ENCODE measurements at places on chromosomes 16 and 17.

- DNase-seq, result no peak
Measured at GRCh38 chr16:65889533-65889966, 476.9 kb upstream of the CDH5 start.

GRCh38 chr17:57045868-57046704 lies 39.0 kb upstream of the AKAP1 start:
- no peak for DNase-seq

DNA sequence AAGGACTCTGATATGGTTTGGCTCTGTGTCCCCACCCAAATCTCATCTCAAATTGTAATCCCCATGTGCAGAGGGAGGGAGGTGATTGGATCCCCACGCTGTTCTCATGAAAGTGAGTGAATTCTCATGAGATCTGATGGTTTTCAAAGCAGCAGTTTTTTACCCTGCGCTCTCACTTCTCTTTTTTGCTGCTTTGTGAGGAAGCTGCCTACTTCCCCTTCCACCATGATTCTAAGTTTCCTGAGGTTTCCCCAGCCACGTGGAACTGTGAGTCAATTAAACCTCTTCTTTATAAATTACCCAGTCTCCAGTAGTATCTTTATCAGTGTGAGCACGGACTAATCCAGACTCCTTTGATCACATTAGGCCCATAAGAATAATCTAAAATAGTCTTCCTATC lies 719.7 kb upstream of the CDH8 start:
- DNase-seq, result no peak

GRCh38 chr16:25066747-25067631 lies 44.6 kb upstream of the LCMT1 start:
- peak; percentile 70 for DNase-seq

- DNase-seq, result no peak
Measured at GRCh38 chr16:66900721-66901441, 17.8 kb downstream of the CDH16 start.

DNA sequence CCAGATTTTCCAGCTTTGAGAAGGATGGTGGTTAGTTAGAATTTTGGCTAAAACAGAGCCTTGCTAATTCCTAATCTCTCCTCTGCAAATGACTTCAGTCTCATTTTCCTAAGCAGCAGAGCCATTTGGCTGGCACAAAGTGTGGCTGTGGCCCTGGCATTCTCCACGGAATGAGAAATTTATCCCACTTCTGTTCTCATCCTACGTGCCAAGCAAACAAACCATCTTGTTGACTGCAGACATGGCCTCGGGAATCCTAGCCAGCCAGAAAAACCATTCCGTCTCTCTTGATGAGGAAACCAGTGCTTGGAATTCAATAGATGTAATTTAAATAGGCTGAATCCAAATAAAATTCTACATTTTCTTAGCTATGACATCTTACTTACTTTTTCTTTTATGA lies 34.1 kb upstream of the ELAC2 start:
- no peak for DNase-seq

DNA sequence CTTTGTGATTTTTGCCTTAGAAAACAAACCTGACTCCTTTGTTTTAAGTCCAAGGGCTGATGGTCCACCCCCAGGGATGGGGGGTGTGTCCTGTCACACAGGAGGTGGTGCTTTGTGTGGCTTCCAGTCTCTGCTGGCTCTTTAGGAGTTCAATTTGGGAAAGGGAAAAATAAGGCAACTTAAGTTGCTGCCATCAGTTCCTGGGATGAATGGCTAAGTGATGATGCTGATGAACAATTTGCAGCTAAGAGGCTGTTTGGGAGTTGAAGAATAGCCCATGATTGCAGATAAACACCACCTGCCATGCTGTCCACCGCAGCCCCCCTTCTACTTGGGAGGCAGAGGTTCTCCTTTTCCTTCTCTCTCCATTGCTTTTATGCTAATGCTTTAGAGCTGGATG lies 40.2 kb downstream of the ARL4D start:
- no peak for DNase-seq

GRCh38 chr17:36592716-36593321 lies 1.1 kb downstream of the DHRS11 start:
- DNase-seq, result no peak

DNA sequence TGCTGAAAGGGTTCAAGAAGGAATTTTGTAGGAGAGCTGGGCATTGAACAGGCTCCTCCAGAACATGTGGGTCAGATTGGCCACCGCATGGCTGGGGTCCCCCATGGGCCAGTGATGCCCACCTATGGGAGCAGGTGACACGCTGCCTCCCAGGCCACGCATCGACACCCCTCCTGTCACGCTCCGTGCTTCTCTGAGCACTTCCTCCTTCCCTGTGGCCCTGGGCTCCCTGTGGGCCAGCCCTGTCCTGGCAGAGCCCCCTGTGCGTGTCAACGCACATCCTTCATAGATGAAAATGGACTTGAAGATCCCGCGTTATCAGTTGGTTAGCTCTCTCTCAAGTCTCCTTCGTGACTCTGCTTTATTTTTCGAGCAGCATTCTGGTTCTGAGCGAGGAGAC lies 160.3 kb downstream of the RPTOR start:
- DNase-seq, result no peak

DNA sequence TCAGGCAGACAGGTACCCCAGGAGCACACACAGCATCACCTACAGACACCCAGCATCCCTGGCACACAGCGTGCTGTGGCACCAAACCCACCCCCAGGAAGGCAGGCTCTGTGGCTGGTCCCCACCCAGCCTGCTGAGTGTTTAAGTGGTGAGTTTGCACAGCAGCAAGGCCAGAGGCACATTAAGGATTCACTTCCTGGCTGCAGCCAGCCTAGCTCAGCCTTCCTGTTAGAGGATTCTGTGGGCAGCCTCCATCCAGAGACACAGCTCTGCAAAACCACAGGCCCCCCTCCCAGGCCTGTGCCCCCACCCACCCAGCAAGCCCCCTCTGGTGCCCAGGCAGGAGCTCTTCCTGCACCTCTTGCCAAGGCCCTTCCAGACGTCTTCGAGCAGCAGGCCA lies 36.1 kb upstream of the PHB1 start:
- DNase-seq, result no peak

DNA sequence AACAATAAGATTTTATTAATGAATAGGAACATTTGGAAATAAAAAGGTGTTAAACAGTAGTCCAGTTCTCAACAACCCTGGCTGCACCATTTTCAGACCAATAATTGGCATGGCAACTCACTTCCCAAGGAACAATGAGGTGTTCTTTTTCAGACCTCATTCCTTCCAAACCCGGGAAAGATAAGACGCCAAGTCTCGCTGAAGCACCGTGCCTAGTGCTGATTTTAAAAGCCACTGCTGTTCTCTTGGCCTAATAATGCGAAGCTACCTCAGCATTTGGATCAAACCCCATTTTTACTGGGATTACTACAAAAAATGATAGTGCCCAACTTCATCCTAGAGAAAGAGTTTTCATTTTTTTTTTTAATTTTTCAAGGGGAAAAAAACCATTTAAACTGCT lies 75.2 kb upstream of the NOL11 start:
- DNase-seq, result no peak

DNA sequence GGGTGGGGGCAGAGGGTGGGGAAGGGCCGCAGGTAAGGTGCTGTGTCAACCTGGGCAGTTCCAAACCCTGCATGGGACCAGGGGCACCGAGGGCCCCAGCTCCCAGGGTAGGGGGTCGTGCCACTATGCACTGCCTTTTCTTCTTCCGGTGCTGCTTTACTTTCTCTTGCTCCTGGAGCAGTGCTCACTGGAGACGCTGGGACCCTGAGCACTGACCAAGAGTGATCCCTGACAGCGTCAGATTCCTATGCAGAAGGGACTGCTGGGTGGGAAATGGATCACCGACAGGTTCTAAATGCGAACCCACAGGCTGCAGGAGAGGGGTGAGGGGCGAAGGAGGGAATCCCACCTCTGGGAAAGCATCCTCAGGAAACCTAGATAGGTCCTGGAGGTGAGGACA lies 470.1 kb downstream of the SOX9 start:
- DNase-seq, result no peak

DNA sequence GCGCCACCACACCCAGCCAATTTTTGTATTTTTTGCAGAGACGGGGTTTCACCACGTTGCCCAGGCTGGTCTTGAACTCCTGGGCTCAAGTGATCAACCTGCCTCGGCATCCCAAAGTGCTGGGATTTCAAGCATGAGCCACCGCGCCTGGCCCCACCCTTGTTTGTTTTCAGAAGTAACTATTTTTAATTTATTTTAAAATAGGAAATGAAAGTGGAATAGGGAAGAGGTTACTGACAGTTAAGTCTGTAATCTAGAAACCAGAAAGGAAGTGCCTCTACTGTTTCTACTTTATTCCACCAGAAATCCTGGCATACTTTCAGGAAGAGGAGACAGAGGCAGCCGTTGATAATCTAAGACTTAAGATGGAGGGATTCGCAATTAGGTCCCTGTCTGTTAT lies 225.6 kb downstream of the TANC2 start:
- no peak for DNase-seq

DNA sequence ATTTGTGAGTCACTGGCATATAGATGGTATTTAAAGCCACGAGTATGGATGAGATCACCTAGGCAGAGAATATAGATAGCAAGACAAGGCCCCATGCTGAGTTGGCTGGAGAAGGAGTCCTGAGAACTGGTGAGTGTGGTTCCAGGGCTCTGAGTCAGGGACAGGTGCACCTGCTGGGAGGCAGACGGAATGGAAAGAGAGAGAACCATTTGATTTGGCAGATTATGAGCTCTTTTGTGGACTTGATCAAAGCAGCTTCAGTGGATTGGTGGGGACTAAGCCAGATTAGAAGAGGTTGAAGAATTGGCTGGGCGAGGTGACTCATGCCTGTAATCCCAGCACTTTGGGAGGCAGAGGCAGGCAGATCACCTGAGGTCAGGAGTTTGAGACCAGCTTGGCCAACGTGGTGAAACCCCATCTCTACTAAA lies 4.3 kb upstream of the C16orf92 start:
- no peak for DNase-seq

GRCh38 chr17:13036751-13037150 lies 18.9 kb upstream of the ELAC2 start:
- no peak for DNase-seq

- no peak for DNase-seq
Measured at GRCh38 chr16:26729951-26730541, 336.7 kb upstream of the C16orf82 start.

DNA sequence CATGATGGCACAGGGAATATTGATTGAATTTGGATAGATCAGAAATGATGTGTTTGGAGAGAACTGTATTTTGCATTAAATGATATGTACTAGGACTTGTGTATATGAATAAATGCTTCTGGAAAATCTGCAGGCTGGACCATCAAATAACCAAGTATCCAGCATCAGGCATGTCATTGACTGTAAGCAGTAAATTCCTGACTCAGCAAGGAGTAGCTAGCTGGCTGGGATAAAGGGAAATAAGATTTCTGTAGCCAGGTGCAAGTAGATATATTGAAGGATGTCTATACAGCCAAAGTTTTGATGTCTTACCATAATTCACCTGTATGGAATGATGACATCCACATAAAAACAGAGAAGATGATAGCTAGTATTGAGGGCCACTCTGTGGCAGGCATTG lies 809.6 kb downstream of the CDH11 start:
- DNase-seq, result no peak

- DNase-seq, result no peak
Measured at GRCh38 chr17:53032861-53033271, 789.9 kb upstream of the KIF2B start.

- peak; percentile 27 for DNase-seq
Measured at GRCh38 chr17:50272711-50273653, 1.3 kb upstream of the TMEM92 start.

- no peak for DNase-seq
Measured at GRCh38 chr17:38325221-38325851, 18.4 kb downstream of the GPR179 start.

GRCh38 chr17:32385971-32386370 lies 36.0 kb downstream of the ZNF207 start:
- no peak for DNase-seq

- no peak for DNase-seq
Measured at GRCh38 chr17:78818932-78819331, 21.7 kb downstream of the USP36 start.

DNA sequence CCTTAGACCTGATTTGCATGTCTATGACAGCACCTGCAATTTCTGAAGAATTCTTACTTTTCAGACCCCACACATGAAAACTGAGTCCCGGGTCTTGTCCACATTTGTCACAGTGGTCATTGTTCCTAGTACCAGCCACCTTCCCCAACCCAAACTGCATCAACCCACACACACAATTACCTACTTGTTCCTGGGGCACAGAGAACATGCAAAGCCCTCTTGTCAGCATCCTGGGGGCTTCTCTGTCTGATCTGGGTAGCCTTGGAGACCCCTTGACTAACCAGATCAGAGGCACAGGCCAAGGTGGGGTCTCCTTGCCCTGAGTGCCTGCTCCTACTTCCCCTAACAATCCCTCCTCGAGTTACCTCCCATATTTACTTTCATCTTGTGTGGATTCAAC lies 36.7 kb upstream of the PIK3R6 start:
- no peak for DNase-seq

GRCh38 chr17:32962320-32962711 lies 29.3 kb upstream of the SPACA3 start:
- no peak for DNase-seq

DNA sequence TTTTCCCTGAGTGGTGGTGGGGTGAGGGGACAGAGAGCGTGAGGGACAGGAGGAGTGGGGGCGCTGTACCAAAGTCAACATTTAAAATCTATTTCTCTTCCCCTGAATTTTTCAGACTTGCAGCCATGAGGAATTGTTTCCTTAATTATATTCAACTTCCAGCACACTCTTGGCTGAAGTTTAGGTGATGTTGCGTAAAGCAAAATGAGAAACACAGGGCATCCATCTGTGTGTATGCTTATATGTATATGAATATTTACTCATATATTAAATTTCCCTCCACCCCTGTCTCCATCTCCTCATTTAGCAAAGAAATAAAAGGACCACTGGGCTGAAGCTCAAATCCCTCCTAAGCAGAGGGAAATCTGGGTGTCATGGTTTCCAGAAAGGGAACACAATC lies 218.1 kb downstream of the XYLT1 start:
- no peak for DNase-seq

DNA sequence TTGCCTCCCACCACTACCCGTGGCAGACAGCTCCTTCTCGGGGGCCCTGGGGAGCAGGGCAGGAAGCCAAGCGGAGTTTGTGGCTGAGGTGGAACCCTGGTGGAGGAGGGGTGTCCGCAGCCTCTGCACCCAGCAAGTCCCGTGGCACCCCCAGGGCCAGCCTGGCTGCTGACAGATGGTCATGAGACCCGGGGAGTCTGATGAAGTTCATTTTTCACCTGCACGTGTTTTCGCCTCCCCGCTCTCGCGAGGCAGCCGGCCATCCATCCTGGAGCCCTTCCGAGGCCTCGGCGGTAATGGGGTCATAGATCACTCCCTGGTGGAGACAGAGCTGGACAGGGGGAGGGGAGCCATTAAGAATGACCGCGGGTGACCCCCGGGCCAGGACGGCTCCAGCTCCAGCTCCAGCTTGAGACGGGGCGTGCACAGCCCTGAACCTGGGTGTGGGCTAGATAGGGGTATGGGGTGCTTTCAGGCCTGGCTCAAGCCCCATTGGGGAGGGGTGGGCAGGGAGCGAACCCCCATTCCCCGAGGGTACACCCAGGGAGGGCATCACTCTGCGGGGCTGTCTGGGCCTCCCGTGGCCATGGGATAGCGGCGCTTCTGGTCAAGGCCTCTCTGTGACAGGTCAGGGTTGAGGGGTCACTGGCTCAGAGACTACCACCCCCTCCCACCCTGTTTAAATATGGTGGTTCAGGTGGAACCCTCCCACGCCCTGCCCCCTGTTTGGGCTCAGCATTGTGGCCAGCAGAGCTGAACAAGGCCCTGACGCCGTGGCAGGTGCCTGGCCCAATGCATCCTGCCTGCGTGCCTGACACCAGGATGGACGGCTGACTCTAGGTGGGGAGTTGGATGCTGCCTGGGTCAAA lies 227.4 kb upstream of the GSE1 start:
- no peak for DNase-seq

Data from stimulated activated CD8-positive, alpha-beta memory T cell treated with anti-CD3 and anti-CD28 coated beads, Interleukin-7, amount 100 ng/mL, for 24 hours (primary cell).